ENCODE measurements at places on chromosomes 2 and 18. TPM values are rescaled to one million over a fixed set of nuclear protein-coding genes. Genes with fewer than 3 reads are reported as not detected.
A peak's percentile ranks its signal among the peaks of the same experiment; 100 is the strongest.

GRCh38 chr2:108583903-108584520, 49.7 kb downstream of the LIMS1 start:
- no peaks in the 10 kb centered on the region for H3K27me3 ChIP-seq
- H3K4me3 ChIP-seq: no peak overlapping the region
- peak; percentile 71 for DNase-seq
- peak overlapping the region; percentile 79 for H3K27ac ChIP-seq

GRCh38 chr2:234474654-234475053, 22.2 kb downstream of the ARL4C start:
- no peak for DNase-seq
- no peak overlapping the region for H3K27ac ChIP-seq
- H3K4me3 ChIP-seq: no peak overlapping the region
- H3K36me3 ChIP-seq: no peaks in the 10 kb centered on the region
- no peaks in the 10 kb centered on the region for H3K4me1 ChIP-seq

DNA sequence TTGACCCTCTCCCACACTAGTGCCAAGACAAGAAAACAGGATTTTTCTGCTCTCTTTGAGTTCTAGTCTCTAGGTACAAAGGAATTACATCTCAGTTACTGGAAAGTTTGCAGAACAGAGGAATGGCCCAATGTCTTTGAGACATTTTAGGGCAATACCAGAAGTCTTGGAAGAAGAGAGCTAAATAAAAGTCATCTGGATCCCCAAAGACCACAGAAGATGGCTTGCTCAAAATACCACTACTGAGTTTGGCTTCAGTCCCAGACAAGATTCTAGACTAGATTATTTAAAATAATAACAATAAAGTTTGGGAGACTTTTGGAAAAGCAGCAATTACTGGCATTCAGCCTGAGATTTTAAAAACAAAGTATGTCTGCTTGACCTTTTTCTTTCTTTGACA, 61.9 kb upstream of the HK2 start:
- no peaks in the 10 kb centered on the region for H3K27me3 ChIP-seq
- no peaks in the 10 kb centered on the region for H3K4me1 ChIP-seq
- DNase-seq: no peak
- H3K27ac ChIP-seq: no peak overlapping the region
- H3K36me3 ChIP-seq: no peaks in the 10 kb centered on the region

DNA sequence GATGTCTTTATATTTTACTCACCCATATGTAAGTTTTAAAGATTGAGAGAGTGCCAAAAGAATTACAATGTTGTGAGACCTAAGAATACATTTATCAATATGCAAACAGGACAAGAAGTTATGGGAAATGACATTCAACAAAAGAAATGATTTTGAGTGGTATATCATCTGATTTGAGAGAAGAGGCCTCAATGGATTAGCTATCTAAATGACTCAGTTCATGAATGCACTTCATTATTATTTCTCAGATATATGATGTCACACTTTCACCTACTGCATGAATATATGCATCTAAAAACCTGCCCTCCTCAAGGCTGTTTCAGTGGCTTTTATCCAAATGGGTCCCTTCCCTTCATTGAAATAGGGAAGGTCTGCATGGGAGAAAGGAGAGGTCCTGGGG, 128.3 kb upstream of the LYPD1 start:
- H3K4me1 ChIP-seq: no peaks in the 10 kb centered on the region
- no peak overlapping the region for H3K4me3 ChIP-seq
- H3K27me3 ChIP-seq: no peaks in the 10 kb centered on the region
- no peaks in the 10 kb centered on the region for H3K36me3 ChIP-seq
- H3K27ac ChIP-seq: no peak overlapping the region
- DNase-seq: no peak

DNA sequence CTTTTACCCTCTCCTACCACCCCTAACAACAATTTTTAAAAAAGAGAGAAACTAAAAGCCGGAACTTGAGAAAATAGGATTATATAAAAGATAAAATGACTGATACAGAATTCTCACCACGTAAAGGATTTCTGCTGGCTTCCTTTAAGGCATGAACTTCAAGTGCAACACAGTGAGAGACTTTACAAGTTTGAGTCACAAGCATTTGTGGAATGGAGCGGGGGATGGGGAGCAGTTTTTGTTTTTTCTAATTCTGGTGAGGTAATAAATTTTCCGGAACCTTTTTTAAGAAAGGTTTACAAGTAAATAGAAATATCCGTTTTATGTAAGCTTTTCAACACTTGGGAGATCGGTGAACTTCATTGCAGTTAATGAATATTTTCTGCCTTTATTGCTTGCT, 1.8 kb upstream of the CDH2 start:
- no peak for DNase-seq
- peaks cover 6% of the 10 kb centered on the region for H3K4me1 ChIP-seq
- H3K4me3 ChIP-seq: no peak overlapping the region
- peaks cover 45% of the 10 kb centered on the region for H3K27me3 ChIP-seq

DNA sequence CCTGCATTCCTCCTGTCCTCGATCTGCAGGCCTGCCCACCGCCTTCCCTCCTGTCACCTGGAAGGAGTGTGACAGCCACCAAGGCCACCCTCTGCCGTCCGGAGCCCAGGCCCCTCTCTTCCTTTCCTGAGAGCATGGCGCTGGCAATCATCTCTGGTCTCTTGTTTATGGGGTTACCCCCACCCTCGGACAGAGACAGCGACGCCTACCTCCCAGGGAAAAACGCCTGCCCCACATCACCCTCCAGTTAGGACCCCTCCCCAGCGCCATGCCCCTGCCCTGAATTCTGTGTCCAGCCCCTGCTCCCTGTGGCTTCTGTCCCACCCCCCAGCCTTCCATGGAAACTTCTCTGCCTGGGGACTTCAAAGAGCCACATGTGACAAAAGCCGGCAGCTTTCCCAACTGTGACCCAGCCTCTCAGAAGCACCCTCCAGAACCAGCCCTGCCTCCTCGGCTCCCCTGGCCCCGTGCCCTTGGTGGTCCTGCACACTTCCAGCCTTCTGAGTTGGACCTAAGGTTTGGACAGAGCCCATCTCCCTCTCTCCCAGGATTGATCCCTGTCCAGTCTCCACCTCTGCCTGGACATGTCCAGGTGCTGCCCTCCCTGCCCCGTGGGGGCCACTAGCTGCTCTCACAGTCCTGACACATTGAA, 145.0 kb upstream of the HDAC4 start:
- H3K4me3 ChIP-seq: no peak overlapping the region
- H3K36me3 ChIP-seq: no peaks in the 10 kb centered on the region
- H3K4me1 ChIP-seq: peaks cover under 1% of the 10 kb centered on the region
- DNase-seq: no peak
- no peak overlapping the region for H3K27ac ChIP-seq

- H3K4me1 ChIP-seq: peaks cover 8% of the 10 kb centered on the region
- H3K4me3 ChIP-seq: no peak overlapping the region
- no peaks in the 10 kb centered on the region for H3K36me3 ChIP-seq
- no peak overlapping the region for H3K27ac ChIP-seq
- H3K27me3 ChIP-seq: no peaks in the 10 kb centered on the region
- DNase-seq: no peak
Measured at GRCh38 chr2:61949714-61950560, 44.5 kb downstream of the COMMD1 start.

DNA sequence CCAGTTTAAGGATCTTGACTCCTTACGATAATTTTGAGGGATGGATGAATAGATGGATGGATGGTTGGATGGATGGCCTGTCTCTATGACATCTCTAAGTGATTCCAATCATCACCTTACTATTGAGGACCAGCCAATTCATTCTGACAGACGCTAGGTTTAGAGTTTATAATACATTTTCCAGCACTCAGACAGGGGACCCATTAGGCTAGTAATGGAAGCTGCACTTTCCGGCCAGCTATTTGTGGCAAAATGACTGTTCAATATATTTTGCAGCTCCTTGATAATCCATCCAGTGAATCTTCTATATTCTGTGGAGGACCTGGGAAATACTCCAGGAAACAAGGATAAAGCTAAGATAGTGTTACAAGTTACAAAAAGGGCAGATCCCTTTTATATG, 262.9 kb downstream of the TDRD15 start:
- H3K4me1 ChIP-seq: no peaks in the 10 kb centered on the region
- no peaks in the 10 kb centered on the region for H3K27me3 ChIP-seq
- no peak for DNase-seq
- no peaks in the 10 kb centered on the region for H3K36me3 ChIP-seq
- no peak overlapping the region for H3K4me3 ChIP-seq
- H3K27ac ChIP-seq: no peak overlapping the region

DNA sequence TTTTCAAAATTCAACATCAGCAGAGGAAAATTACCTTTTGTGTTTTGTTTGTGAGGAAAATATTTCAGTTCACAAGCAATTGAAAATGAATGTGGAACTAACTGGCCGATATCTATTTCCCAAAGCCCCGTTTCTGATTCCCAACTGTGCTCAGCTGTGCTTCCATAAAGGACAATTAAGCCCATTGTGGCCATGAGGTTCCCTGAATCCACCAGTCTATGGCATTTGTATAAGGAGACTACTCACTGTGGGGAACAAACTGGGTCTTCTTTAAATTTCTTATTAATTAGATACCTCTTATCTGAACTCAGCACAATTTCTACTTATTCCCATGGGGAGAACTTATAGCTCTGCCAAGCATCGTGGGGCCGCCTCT, 31.4 kb upstream of the AGAP1 start:
- no peaks in the 10 kb centered on the region for H3K27me3 ChIP-seq
- no peak overlapping the region for H3K27ac ChIP-seq
- no peaks in the 10 kb centered on the region for H3K4me1 ChIP-seq
- H3K36me3 ChIP-seq: no peaks in the 10 kb centered on the region
- no peak overlapping the region for H3K4me3 ChIP-seq

GRCh38 chr2:228131833-228132232, 49.7 kb downstream of the SPHKAP start:
- no peak overlapping the region for H3K27ac ChIP-seq
- H3K4me3 ChIP-seq: no peak overlapping the region
- no peaks in the 10 kb centered on the region for H3K36me3 ChIP-seq
- DNase-seq: no peak

DNA sequence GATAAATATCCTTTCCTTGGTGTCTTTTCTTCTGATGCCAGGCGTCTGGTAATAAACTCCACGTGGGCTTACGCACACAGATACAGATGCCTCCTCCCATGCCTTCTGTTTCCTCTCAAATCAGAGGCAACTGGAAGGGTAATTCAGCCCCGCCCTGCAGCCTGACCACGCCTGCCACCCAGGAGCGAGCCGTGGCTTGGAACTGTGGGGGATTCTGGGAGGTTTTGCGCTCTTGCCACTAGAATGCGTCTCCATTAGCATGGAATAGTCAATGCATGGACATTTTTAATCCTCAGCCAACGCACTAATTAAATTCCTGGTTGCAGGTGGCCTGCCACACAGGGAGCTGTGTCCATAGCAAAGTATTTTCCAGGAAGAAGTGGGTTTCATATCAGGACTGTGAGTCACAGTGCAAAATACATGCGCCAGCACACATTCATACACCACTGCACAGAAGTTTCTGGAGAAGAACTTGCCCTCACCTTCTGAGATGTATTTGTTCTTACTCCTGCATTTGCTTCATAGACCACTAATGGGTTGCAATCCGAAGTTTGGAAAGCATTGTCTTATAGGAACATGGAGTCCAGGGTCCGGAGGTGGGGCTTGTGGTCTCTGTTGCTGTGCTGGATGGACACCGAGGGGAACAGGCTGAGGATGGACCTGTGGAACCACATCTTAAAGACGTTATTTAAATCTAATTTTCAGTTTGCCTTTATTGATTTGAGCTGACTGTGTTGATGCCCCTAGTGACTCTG, 151.4 kb downstream of the LDLRAD4 start:
- no peaks in the 10 kb centered on the region for H3K36me3 ChIP-seq
- no peaks in the 10 kb centered on the region for H3K27me3 ChIP-seq
- no peak overlapping the region for H3K4me3 ChIP-seq
- no peak overlapping the region for H3K27ac ChIP-seq
- peaks cover 3% of the 10 kb centered on the region for H3K4me1 ChIP-seq
- DNase-seq: no peak

DNA sequence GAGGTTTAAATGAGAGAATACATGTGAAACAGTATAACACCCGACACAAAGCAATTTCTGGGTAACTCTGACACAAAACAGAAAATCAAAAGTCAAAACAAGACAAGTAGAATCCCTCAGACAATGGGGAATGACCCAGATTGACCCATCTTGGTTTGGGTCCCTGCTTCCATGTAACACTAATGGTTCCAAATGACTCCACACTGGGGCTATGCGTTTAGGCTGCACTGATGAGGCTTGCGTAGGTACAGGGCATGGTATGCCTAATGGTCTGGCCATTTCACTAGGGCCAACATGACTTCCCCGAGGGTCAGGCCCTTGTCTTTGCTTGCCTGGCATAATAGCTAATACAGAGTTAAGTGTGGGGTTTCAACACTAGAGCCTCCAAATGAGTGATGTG, 27.2 kb upstream of the NFE2L2 start:
- H3K27ac ChIP-seq: no peak overlapping the region
- DNase-seq: no peak
- no peaks in the 10 kb centered on the region for H3K36me3 ChIP-seq
- peaks cover 6% of the 10 kb centered on the region for H3K4me1 ChIP-seq

DNA sequence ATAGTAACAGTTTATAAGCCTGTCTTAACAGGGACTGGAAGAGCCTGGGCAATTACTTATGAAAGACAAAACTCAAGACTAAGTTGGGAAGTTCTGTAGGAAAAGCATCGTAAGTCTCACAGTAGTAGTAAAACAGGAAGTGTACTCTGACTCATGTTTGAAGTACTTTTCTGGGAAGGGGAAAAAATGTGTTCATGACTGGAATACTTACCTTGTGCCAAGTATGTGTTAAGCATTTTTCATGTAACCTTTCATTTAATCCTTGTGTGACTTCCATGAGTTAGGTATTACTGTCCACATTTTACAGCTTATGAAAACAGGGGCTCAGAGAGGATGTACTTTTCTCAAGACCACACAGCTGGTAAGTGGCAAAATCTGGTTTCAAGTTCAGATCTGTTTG, 13.7 kb upstream of the SKOR2 start:
- H3K4me1 ChIP-seq: peaks cover 10% of the 10 kb centered on the region
- H3K4me3 ChIP-seq: no peak overlapping the region
- peaks cover 55% of the 10 kb centered on the region for H3K27me3 ChIP-seq
- no peak for DNase-seq

- no peak overlapping the region for H3K27ac ChIP-seq
- no peaks in the 10 kb centered on the region for H3K36me3 ChIP-seq
- H3K27me3 ChIP-seq: no peaks in the 10 kb centered on the region
- DNase-seq: no peak
- peaks cover 8% of the 10 kb centered on the region for H3K4me1 ChIP-seq
- H3K4me3 ChIP-seq: no peak overlapping the region
Measured at GRCh38 chr2:172375251-172375650, 52.1 kb upstream of the ITGA6 start.

The IL36RN gene
- not detected for total RNA-seq

The CDC42EP3 gene
- total RNA-seq: 59.1 TPM

The NEB gene
- total RNA-seq: 6,938 TPM

The KIF5C gene
- total RNA-seq: 0.51 TPM

The CRACDL gene
- total RNA-seq: 18.2 TPM

The DIS3L2 gene
- 12.8 TPM for total RNA-seq

The INSIG2 gene
- total RNA-seq: 5.4 TPM

The CROCC2 gene
- total RNA-seq: 0.07 TPM

The MBP gene
- total RNA-seq: 55.0 TPM

The KCNG2 gene
- total RNA-seq: not detected

The FAM110C gene
- total RNA-seq: 0.10 TPM

The GNLY gene
- total RNA-seq: 14.8 TPM
